Fibroblast of gingiva (primary cell): ENCODE measurements at places on chromosomes 5 and 9.
A peak's percentile ranks its signal among the peaks of the same experiment; 100 is the strongest.

DNA sequence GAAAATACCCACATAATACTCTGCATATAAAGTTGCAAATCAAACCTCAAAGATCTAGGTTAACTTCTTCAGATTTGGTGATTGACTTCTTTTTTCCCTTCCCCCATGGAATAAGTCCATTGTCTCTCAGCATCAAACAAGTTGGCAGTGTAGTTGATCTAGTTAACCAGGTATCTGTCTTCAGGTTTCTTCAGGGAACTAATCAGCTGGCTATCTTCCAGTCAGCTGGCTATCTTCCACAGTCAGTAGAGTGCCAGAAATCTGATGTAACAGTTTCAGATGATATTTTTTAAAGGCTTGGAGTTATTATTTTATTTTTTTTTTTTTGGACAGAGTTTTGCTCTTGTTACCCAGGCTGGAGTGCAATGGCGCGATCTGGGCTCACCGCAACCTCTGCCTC, 16.8 kb downstream of the TNFSF15 start:
- no peak for DNase-seq

DNA sequence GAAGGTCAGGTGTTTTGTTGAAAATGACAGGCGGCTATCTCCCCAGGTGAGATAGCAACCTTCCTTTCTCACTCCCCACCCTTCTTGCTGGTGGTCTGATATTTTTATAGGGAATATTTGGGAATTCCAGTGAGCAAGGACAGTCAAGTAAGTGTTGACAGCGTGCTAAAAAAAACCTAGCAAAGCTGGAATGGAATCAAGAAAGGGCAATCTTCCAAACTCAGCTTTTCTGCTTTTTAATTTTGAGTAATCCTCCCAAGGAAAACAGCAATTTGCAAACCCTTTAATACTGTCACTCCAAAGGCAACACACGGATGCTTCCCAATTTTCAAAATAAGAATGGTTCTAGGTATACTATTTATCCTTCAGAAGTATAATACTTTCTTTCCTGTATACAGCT, 143.7 kb upstream of the PCA3 start:
- DNase-seq, result peak; percentile 31

- DNase-seq, result no peak
These were observed 65.8 kb downstream of the SEMA4D start for GRCh38 chr9:89431930-89432725.

DNA sequence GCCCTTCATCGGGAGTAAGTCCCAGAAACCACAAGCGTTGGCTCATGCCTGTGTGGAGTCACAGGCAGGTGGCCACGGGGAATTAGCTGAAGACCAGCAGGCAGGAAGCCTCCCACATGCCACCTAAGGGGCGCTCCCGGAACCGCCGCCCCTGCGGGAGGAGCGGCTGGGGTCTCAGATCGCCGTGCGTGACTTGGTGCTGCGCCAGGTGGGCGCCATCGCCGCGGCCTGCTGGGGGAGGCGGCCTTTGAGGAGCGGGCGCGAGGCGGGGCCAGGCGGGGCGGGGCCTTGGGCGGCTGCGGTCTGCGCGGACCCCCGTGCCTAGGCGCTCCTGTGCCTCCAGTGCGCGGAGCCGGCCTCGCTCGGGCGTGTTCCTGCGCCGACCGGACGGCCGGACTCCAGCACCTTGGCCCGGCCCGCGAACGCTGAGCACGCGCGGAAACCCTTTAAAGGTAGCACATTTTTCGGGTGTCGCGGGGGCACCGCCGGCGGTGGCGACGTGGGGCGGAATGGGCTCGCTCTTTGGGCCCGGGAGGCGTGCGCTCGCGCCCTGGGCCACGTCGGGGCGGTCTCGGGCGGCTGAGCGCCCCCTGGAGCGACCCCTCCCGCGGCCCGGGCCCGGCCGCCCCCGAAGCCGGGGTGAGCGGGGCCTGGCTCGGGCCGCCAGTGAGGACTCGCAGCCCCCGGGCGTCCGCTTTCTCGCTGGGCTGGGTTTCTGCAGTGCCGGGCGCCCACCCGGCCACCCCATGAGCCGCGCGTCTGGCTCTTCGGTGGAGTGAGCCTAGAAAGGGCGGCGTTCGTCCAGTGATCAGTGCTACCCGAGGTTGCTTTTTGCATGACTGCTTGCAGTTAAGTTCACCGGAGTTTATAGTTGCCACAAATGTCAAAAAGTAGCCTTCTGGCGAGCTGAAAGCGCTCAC, 24.5 kb downstream of the LECT2 start:
- DNase-seq, result no peak

GRCh38 chr9:117733465-117733864, 29.3 kb downstream of the TLR4 start:
- no peak for DNase-seq

GRCh38 chr5:172795318-172795977, 24.5 kb upstream of the DUSP1 start:
- DNase-seq, result peak; percentile 100

- DNase-seq, result peak; percentile 49
These were observed 18.1 kb downstream of the GRXCR2 start for GRCh38 chr5:145854651-145855258.

DNA sequence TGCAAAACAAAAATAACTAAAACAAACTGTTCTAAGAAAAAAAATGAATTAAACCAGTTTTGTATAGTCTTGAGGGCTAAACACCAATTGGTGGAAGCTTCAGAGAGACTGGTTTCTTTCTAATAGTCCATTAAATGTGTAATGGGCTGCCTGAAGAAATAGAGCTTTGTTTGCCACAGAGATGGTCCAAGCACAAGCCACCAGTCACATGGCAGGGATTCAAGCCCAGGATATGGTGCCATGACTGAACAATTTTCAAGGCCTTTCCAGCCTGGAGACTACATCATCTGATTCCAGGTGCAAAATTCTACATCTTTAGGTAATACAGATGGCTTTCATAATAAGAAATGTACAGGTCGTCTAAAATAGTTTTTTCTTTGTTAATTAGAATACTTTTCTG, 355.3 kb downstream of the NR2F1-AS1 start:
- DNase-seq, result no peak

DNA sequence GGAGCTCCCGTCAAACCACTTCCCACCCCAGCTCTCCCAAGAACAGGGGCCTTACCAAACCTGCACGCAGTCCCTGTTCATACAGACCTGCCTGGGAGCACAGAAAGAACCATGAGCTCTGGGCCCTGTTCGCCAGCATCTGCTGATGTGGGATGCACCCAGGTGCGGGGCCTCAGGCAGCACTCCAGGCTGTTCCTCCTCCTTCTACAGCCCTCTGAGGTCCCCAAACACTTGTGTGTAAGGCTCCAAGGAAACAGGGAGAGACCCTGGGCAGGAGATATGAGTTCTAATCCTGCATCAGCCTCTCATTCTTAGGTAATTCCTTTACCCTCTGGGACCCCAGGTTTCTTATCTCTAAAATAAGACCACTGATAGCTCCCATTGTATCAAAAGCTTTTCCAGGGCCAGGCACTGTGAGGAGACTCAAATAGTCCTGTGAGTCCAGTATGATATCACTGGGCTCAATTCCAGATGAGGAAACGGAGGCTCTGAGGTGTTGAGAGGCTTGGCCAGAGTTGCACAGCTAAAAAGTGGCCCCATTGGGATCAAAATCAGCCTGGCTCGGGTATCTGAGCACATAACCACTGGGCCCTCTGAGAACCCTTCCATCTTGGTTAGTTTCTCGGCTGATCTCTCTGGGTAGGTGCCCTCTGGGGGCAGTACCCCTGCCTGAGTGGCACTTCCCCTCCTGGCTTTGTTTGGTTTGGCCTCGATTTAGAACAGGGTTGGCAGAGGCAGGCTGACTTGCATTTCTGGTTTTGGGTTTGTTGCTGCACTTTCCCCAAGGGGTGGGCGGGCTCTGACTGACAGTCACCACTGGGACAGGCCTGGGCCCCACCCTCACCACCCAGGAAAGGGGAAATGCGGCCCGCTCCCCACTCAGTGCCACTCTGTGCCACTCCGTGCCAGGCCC, 116.8 kb downstream of the RGS3 start:
- peak; percentile 61 for DNase-seq

DNA sequence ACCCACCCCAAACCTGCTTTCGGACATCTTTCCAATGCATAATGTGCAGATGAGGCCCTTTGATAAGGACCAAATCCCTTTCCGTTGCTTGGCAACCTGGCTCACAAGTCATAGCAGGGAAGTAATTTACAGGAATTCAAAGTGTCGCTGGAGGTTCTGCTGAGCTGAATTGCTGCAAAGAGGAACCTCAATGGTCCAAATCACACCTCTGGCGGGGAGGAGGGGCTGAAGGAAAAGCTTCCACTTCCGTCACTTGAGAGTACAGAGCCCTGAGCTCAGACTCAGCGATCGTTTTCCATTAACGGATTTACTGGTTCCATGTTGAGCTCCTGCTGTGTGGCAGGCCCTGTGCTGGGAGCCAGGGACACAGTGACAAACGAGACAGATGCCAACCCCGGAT, 99.3 kb downstream of the KCNIP1 start:
- no peak for DNase-seq

DNA sequence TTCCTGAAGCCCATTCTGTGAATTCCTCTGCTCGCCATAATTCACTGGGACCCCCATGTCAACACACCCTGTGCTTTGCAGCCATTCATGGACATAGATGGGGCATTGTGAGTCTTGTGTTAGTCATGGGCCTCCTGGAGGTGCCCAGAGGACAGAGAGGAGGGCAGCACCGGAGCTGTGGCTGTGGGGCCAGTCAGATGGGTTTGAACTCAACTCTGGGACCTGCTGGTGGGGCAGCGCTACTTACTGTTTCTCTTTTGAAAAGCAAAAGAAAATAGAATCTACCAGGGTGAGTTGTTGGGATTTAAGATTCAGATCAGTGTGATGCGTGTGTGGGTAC, 11.3 kb upstream of the EXOC3 start:
- no peak for DNase-seq
